ENCODE measurements at places on chromosomes 6 and 20.

DNA sequence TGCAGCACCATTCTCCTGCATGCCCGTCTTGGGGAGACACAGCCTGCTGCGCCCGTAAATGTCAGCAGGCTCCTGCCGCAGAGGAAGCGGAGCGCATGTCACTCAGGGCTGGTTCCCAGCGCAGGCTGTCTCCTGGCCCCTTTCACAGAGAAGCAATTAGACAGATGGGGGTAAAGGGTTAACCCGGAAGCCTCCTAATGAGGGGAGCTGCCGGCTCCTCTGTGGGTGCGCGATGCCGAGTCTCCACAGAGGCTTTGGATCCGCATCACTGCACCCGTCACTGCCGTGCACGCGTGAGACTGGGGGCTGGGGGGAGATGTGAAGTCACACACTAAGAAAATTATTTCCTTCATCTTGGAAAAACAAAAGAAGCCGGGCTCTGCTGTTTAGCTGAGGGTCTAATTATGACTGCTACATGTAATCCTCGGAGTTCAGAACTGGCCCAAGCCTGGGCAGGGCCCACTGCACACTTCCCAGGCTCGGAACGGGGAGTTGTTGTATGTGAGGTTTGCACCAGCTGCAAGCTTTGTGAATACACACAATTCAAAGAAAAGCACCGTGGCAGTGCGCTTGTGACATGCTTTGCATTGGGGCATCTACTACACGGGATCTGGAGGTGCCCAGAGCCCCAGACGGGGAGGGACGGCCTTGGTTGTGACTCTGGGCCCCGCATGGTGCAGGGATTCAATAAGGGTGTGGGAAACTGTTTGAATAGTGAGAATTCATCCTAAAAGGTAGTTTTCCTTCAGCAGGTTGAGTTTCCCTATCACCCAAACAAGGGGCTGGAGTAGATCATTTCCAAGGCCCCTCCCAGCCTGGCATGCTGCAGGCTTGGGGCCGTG lies 331.6 kb downstream of the TAF4 start:
- no peak for DNase-seq

GRCh38 chr20:35004051-35004725 lies 48.5 kb downstream of the MYH7B start:
- DNase-seq: no peak

DNA sequence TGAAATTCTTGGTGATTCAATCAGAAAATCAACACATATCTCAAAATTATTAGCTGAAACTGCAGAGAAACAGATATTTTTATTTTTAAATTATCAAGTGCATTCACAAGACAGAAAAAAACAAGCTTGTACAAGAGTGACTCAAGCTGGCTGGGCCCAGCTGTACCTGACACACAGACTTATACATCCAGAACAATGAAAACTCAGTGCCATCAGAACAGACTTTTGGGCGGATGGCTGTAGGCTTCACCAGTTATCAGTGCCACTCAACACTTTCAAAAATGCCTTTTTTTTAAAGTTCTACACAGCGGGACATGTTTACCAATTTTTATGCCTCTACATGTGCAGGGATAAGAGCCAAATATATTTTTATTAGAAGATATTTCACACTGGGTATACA lies 102.8 kb downstream of the MYB start:
- no peak for DNase-seq

- no peak for DNase-seq
Observed at GRCh38 chr6:63530991-63531390, 41.3 kb upstream of the LOC128125822 start.

- no peak for DNase-seq
Observed at GRCh38 chr6:80165143-80165542, 58.7 kb downstream of the BCKDHB start.

- DNase-seq: no peak
Observed at GRCh38 chr6:4397307-4397706, 261.9 kb upstream of the ECI2 start.

GRCh38 chr6:38187811-38188590 lies 368.5 kb downstream of the ZFAND3 start:
- no peak for DNase-seq

- DNase-seq: no peak
Observed at GRCh38 chr6:148328876-148329555, 13.6 kb upstream of the SASH1 start.

- DNase-seq: no peak
Observed at GRCh38 chr6:134797400-134798113, 152.3 kb downstream of the ALDH8A1 start.

DNA sequence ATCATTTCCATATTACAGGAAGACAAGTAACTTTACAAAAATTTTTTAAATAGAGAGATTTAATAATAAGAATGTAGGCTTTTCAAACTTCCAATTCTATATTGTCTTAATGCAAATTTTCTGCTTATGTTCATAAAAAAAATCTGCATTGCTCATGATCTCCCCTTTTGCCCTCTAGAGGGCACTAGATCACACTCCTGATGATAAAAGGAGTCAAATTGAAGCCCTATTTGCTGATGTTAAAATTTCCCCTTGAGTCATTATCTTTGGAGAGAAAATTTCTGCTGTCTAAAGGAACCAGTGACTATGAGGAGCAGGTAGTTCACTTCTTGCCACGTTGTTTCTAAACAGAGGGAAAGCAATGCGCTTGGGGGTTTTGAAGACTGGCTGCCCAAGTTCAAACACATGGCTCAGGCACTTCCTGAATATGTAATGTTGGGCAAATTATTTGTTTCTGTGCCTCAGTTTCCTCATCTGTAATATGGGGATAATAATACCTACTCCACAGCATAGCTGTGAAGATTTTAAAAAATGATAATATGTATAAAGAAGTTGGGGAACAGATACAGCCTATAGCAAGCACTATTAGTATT lies 874.2 kb downstream of the TFAP2A start:
- DNase-seq: no peak

All from AG04449 (cell line).